ENCODE measurements at places on chromosomes 6 and 20.

DNA sequence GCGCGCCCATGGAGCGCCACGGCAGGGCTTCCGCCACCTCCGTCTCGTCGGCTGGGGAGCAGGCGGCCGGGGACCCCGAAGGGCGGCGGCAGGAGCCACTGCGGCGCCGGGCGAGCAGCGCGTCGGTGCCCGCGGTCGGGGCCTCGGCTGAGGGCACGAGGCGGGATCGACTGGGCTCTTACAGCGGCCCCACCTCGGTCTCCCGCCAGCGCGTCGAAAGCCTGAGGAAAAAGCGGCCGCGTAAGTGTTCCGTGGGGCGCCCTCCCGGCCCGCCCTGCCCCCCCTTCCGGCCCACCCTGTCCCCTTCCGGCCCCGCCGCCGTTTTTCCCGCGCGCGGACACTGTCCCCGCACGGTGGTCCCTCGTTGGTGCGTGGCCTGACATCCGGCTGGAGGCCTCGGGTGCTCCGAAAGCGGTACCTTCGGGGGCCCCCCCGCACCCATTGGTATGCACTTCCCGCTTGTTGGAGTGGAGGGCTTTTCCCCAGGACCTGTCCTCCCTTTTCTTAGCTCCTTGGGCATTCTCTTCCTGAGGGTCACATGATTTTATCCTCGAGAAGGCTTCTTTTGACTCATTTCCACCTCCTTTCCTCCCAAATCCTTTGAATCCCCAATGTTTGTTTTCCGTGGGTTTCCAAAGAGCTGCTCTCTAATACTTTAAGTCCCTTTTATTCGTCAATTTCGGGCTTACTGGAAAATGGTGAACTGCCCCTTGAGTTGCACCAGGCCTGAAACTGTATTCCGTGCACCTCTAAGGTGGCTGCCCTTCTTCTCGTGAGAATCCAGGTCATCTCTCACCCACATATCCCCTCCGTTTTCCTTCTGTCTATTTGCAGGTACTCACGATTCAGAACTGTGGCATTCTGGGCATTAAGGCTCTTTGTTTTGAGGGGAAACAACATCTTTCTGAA lies 556 bp downstream of the PANK2 start:
- no peak for DNase-seq

- DNase-seq, result no peak
Measured at GRCh38 chr20:58225452-58226200, 2.8 kb downstream of the ANKRD60 start.

DNA sequence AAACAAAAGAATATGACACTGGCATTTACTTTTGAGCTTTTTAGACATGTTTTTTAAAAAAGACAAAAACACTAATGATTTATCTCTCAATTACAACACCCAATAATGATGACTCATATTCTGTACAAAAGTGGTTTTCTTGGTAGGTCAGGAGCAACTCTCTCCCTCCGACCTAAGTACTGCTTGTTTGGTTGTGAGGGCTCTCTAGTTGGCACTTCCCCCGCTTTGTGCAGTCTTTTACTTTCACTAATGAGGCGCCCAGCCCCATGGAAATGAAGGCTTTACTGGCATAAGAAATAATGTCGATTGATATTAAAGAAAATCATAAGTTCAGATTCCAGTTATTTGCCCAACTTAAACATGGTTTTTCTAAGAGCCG lies 1.3 kb downstream of the KPNA5 start:
- DNase-seq, result no peak

GRCh38 chr6:21039926-21040325 lies 505.7 kb downstream of the CDKAL1 start:
- no peak for DNase-seq

GRCh38 chr20:37538003-37538402 lies 10.3 kb upstream of the BLCAP start:
- DNase-seq, result no peak

- DNase-seq, result no peak
Measured at GRCh38 chr20:46715292-46715756, 5.9 kb downstream of the SLC2A10 start.

GRCh38 chr6:6695625-6696276 lies 107.2 kb downstream of the LY86 start:
- DNase-seq, result no peak

- DNase-seq, result no peak
Measured at GRCh38 chr20:44646023-44646640, 5.4 kb downstream of the ADA start.

- DNase-seq, result no peak
Measured at GRCh38 chr6:105545947-105546731, 143.3 kb upstream of the PREP start.

- DNase-seq, result no peak
Measured at GRCh38 chr20:49579874-49580812, 12.2 kb upstream of the PTGIS start.

DNA sequence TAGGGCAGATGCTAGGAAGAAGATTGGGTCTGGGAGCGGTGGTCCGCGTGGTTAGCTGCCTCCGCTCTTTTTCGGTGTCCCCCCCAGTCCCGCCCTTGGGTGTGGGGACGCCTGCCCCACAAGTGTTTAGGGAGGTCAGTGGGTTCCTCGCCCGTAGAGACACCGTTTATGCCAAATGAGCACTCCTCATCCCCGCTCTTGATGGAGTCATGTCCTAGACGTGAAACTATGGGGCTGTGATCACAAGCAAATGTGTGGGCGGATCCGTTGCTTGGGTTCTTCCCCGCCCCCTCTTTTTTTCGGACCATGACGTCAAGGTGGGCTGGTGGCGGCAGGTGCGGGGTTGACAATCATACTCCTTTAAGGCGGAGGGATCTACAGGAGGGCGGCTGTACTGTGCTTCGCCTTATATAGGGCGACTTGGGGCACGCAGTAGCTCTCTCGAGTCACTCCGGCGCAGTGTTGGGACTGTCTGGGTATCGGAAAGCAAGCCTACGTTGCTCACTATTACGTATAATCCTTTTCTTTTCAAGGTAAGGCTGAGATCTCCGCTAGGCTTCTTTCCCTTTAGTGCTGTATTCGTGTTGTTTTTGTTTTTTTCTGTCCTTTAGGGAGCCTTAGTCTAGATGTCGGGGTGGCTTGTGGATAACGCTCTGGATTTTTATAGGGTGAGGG lies at the start of gene HSP90AB1:
HSP90AB1 (plus strand) TSS at position 439 of the 675 bp plus-strand sequence. CDS start 1,529 bp downstream, outside the sequence.
- DNase-seq, result peak; percentile 75

DNA sequence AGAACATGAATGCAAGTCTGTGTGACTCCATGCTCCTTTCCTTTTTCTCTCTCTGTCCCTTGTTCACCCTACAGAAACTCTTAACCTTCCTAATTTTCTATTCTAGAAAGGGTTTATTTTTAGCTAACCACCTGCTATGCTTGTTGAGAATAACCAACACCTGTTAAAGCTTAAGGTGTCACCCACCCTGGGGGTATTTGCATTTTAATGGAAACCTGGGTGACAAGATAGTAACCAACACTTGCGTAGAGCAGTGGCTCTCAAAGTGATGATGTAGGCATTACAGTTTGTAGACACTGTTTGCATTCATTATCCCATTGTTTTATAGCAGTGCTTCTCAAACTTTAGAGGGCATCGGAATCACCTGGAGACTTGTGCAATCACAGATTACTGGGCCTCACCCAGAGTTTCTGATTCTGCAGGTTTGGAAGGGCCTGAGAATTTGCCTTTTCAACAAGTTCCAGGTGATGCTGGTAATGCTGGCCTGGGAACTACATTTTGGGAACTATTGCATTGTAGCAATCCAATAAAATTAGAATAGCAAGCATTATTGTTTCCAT lies 114.4 kb upstream of the ARMC2 start:
- DNase-seq, result no peak

Measured in NCI-H2081 treated with DMSO at 0.1 percent for 48 hours (cell line).